ENCODE measurements at places on chromosomes 2 and 18.
A peak's percentile ranks its signal among the peaks of the same experiment; 100 is the strongest.

DNA sequence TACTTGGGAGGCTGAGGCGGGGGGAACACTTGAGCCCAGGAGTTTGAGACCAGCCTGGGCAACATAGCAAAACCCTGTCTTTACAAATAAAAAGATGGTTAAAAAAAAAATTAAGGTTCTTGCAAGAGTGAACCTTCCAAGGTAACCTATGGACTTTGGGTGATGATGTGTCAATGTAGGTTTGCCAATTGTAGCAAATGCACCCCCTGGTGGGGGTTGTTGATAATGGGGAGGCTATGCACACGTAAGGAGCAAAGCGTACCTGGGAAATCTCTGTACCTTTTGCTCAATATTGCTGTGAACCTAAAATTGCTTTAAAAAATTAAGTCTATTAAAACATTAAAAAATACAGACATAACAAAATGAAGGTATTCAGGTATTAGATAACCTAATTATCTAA is 70.4 kb downstream of the CWC22 start:
- DNase-seq = no peak

- DNase-seq = no peak
Observed at GRCh38 chr2:71742953-71743601, 289.7 kb downstream of the DYSF start.

GRCh38 chr18:23885750-23886149 is 128.8 kb upstream of the TTC39C start:
- no peak for DNase-seq

DNA sequence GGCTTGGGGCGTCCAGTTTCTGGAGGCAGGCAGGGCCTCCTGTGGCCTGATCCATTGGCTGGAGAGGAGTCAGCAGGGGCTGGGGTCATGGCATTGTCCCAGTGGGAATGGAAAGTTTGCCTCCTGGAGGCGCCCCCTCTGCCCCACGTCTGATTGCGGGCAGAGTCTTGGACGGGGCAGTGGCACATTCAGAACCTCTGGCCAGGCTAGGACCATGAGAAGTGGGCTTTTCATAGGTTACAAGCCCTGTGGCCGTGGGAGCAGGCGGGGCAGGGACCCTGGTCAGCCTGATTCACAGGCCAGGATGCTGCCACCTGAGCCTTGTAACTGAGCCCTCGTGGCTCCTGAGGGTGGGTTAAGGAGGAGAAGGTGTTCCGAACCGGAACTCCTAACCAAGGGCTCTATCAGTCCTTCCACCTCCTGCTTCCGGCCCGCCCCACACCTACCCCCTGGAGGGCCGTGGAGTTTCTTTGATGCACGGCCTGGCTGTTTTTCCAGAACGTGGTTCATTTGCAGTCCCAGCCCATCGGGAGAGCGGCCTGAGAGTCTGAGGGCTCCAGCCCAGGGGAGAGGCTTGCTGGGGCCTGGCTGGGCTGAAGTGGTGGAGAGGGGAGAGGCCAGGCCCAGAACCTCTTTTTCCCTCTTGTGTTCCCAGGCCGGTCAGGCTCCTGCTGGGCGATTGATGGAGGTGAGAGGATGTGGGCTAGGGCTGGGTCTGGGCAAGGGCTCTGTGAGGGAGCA is 43.9 kb upstream of the PLB1 start:
- DNase-seq = no peak

DNA sequence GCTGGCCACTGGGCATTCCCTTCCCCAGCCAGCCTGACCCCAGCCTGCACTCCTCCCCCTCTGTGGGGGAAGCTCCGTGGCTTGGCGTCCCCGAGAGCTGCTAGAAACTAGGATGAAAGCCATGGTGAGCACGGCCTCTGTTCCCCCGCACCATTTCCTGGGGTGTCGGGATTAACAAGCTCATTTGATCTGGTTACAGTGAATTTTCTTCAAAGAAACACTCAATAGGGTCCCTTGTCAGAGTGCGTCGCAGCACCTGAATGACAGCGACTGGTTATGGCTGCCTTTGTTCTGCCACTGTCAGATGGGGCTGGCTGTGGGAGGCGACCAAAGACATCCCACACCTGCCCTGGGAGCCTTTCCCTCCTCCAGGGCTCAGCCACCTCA is 7.7 kb upstream of the ALPI start:
- DNase-seq = no peak

DNA sequence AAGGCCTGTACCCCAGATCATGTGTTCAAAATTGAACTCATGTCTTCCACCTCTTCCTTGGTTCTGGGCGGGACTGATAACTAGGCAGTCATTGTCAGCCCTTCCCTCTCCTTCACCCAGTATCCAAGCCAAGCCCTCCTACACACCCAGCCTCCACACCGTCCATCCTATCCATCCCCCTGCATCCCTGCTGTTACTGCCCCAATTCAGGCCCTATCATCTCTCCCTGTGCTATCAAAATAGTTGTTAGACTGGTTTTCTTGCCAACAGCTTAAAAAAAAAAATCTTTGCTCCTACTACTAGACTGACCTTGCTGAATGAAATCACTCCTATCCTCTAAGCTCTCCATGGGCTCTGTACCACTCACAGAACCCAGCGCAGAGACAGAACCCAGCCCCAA is 32.8 kb downstream of the TGFA start:
- no peak for DNase-seq

DNA sequence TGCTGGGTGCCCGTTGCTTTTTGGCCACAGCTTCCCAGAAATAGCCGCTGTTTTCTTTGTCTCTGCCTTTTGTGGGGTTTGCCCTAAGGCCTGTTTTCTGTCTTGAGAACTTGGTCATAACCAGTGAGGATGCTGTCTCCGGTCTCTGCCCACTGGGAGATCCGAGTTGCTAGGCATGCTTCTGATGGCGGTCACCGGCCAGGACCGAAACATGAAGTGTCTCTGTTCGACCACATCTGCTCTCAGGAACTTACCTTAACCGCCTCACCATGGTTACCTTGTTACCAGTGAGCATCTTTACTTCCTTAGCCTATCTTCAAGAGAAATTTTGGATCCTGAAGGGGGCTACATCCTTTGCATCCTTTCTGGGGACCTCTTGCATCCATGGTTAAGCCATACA is 91.9 kb downstream of the RTP5 start:
- DNase-seq = no peak

GRCh38 chr2:119707117-119708087 is 28.4 kb downstream of the TMEM177 start:
- DNase-seq = no peak

DNA sequence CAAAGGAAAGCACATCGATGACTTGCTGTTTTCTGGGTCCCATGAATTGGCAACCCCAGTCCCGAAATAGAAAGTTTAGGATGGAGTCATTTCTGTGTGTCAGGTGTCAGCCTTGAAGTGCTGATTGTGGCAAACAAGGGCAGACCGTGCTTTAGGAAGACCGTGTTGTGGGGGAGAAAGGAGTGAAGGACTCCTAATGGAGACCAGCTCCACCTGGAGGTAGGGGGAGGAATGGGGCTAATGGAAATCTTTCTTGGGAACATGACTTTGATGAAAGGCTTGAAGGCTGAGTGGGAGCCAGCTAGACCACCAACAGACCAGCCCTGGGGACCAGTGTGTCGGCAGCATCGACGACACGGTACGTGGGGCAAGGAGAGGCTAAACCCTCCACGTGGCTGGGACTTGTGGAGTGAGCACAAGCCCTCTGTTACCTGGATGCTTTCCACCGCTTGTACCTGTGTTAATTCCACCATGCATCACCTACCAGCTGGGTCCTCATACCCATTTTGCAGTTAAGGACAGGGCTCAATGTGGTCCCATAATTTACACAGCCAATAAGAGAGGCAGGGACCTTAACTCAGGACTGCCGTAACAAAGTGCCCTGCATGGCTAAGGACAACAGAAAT is 104.2 kb downstream of the SH3BP4 start:
- DNase-seq = no peak

- no peak for DNase-seq
Observed at GRCh38 chr2:55882954-55883353, 40.6 kb downstream of the EFEMP1 start.

- no peak for DNase-seq
Observed at GRCh38 chr2:163397451-163397850, 338.4 kb downstream of the FIGN start.

GRCh38 chr2:45612285-45612684 is 1.2 kb upstream of the SRBD1 start:
- no peak for DNase-seq

DNA sequence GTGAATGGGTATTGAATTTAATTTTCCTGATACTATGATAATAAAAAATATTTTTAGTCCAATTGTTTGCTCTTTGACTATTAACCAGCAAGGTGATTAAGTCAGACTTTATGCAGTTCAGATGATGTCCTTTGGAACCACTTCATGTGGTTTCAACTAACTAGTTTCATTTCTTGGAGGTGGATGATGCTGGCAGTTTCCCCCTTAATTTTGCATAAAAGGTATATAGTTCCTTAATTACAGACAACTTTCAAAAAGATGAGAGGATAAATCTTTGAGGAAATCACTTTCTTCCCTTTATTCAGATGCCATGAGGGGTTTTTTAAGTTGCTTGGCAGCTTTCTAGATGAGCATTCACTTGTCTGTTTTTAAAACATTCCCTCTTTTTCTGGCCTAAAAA is 223.1 kb downstream of the PHLPP1 start:
- no peak for DNase-seq

GRCh38 chr2:200406379-200406778 is 99.9 kb downstream of the SPATS2L start:
- no peak for DNase-seq

DNA sequence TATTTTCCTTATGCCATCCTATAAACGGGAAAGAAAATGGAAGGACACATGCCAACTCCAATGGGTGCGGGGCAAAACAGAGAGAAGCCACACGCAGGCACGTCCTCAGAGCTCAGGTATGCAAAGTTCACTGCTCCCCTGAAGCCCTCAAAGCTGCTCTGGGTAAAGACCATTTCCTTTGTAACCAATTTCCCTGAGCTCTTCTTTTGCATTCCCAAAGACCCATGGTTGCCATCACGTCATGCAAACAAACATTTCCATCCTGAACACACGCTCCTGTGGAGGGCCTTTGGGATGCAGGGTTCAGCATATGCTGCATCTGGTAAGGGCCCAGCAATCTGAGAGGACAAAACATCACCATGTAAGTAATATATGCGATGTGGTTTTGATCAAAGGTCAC is 69.4 kb downstream of the EMILIN2 start:
- DNase-seq = no peak

GRCh38 chr2:29165362-29166241 is 50.4 kb downstream of the CLIP4 start:
- no peak for DNase-seq

DNA sequence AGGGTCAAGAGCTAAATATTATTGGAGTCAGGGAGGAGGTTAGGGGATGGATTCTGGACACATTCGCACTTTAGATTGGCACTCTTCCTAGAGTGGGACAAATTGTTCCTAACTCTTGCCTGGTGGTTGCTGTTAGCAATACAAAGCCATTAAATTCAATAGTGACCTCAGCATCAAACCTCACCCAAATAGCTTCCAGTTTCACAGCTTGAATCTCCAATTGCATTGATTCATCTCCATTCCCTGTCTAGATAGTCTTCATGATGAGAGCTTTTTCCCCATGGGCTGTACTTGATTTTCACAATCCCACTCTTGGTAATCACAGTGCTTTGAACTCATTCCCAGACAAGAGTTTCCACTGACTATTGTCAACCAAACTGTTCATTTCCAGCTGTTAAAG is 585.9 kb upstream of the SYT4 start:
- no peak for DNase-seq

DNA sequence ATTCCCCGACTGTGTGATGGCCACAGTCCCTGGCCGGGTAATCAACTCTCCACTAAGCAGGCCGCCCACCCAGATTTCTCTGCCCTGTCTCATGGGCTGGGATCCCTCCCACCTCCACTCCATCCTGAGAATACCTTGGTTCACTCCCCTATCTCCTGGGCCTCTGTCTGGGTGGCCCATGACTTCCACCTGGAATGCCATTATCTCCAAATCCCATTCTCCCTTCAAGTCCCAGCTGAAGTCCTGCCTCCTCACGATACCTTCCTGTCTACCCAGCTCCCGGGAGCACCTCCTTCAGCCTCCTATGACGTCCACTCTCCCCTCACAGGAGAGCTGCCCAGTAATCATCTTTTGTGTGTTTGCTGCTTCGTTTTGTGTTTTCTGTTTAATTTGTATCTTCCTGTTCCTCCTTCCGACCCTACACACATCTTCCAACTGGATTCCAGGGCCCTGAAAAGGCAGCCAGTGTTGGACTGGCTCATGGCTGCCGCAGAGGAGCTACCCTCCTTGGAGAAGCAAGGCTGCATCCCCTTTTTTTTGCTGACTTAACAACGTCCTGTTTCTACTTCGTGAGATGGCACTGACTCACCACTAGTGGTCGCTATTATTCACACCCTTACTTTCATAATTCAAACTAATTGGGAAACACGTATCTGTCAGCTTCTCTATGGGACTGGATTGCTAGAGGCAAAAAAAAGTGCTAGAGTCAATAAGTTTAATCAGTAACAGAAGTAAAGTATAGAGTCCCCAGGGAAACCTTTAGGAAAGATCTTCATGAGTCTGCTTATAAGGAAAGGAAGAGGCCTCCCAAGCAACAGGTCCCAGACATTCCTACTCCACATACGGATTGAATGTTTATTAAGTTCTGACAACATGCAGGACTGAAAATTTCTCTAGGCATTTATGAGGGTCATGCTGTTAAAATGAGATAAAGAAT is 171.9 kb upstream of the GATA6 start:
- DNase-seq = peak; percentile 26

Measured in GM18507 (cell line).